ENCODE measurements at places on chromosomes 6 and 20. TPM values are rescaled to one million over a fixed set of nuclear protein-coding genes. Genes with fewer than 3 reads are reported as not detected.

The SAPCD1 gene
- not detected for total RNA-seq

The ADGB gene
- not detected for total RNA-seq

The SLC32A1 gene
- not detected for total RNA-seq

The MUCL3 gene
- total RNA-seq = not detected

The HNF4A gene
- not detected for total RNA-seq

- no peaks in the 10 kb centered on the region for H3K27me3 ChIP-seq
- H3K4me3 ChIP-seq = no peak overlapping the region
- no peak for DNase-seq
- no peaks in the 10 kb centered on the region for H3K36me3 ChIP-seq
- no peak overlapping the region for H3K27ac ChIP-seq
Observed at GRCh38 chr6:20709451-20709850, 175.2 kb downstream of the CDKAL1 start.

- no peaks in the 10 kb centered on the region for H3K27me3 ChIP-seq
- no peak overlapping the region for H3K4me3 ChIP-seq
- DNase-seq = no peak
- no peaks in the 10 kb centered on the region for H3K36me3 ChIP-seq
- no peaks in the 10 kb centered on the region for H3K4me1 ChIP-seq
Observed at GRCh38 chr20:53814060-53814459, 220.4 kb upstream of the ZNF217 start.

- DNase-seq = no peak
- no peak overlapping the region for H3K27ac ChIP-seq
- no peaks in the 10 kb centered on the region for H3K36me3 ChIP-seq
- no peak overlapping the region for H3K4me3 ChIP-seq
- no peaks in the 10 kb centered on the region for H3K27me3 ChIP-seq
- no peaks in the 10 kb centered on the region for H3K4me1 ChIP-seq
Observed at GRCh38 chr20:60977901-60978300, 274.2 kb upstream of the CDH4 start.

DNA sequence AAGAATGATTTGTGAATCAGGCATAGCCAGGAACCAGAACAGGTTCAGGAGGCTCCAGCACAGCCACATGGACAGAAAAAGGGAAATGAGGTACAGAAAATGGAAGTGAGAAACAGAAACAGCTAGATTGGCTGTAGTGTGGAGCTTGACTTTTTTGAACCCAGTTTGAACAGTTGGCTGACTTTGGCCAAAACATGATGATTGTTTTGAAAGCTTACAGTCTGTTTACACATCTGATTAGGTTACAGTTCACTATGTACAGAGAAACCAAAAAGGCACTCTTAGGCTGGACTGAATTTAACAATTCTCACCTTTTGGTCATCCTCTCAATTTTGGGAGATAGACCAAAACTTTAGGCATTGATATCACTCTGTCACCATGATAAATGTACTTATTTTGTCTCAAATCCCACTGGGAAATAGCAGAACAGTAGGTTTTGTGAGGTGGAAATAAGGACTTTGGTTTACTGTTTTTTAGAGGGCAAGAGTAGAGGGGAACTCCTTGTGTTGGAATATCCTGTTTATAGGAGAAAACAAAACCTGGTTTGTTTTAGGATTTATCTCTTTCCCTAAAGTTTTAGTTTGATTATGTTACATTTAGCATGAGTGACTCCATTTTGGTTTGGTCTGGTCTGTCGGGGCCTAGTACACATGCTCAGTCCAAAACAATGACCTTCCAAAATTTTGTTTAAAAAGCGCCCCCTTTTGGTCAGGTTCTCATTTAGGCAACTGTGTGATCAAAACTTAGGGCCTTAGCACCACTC lies 123.1 kb downstream of the OLIG3 start:
- DNase-seq = no peak
- no peak overlapping the region for H3K4me3 ChIP-seq
- no peaks in the 10 kb centered on the region for H3K27me3 ChIP-seq
- no peak overlapping the region for H3K27ac ChIP-seq
- no peaks in the 10 kb centered on the region for H3K36me3 ChIP-seq
- no peaks in the 10 kb centered on the region for H3K4me1 ChIP-seq

DNA sequence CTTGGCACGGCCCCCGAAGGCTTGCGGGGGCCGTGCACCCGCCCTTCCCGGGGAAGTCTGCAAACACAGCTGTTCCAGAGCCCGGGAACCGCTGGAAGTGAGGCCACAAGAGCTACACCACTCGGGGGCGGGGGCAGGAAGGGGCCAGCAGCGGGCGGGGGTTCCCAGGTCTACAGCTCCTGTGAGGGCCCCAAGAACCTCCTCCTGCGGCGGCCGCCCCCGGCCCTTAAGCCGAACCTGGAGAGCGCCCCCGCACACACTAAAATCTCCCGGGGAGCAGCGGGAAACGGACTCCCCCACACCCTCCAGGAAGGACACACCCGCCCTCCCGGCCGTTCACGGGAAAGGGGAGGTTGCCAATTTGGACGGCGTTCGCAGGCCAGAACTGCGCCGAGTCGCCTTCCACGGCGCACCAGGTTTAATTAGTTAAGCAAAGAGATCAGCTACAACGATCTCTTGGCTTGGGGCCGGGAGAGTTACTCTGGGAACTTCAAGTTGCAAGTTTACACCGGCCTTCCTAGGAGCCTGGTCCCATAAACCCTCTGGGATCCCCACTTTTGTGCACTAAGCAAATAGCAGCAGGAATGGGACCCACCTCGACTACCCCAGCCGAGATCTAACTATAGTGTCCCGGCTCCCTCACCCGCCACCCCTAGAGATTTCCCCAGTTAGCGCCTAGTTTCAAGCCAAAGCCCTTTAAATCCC lies 1.7 kb downstream of the JAG1 start:
- no peaks in the 10 kb centered on the region for H3K27me3 ChIP-seq
- H3K4me3 ChIP-seq = peak overlapping the region; percentile 93
- H3K36me3 ChIP-seq = peaks cover 21% of the 10 kb centered on the region
- peaks cover 8% of the 10 kb centered on the region for H3K4me1 ChIP-seq
- peak overlapping the region; percentile 92 for H3K27ac ChIP-seq

- H3K36me3 ChIP-seq = no peaks in the 10 kb centered on the region
- no peaks in the 10 kb centered on the region for H3K27me3 ChIP-seq
- H3K27ac ChIP-seq = no peak overlapping the region
- H3K4me1 ChIP-seq = peaks cover 28% of the 10 kb centered on the region
- no peak for DNase-seq
Observed at GRCh38 chr20:23144856-23145255, 58.7 kb upstream of the CD93 start.

DNA sequence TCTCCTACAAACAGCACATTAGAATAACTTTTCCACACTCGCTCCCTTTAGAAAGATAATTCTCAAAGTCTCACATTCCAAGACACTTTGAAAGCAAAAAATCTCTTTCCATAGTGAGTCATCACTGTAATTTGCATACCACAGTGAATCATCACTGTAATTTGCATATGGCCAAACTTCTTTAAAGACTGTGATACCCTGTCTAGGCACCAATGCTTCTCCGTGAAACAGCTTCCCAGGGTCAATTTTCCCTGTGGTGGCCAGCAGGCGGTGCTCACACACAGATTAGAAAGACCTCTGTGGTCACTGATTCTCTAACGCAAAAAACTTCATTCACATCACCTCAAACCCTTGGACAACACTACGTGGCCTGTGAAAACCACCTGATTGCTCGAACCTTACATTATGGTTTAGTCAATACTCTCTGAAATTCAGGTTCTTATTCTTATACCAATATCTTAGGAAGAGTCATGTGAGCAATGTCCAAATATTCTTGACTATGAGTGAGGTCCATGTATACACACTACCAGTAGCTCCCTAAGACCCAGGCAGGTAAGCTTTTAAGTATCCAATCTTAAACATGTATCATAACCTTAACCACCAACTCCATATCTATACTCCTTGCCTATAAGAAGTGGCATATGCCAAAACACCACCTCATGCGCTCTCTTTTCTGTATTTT lies 78.5 kb upstream of the PHACTR1 start:
- H3K36me3 ChIP-seq = no peaks in the 10 kb centered on the region
- H3K4me3 ChIP-seq = no peak overlapping the region
- H3K4me1 ChIP-seq = no peaks in the 10 kb centered on the region
- H3K27me3 ChIP-seq = no peaks in the 10 kb centered on the region
- no peak overlapping the region for H3K27ac ChIP-seq

DNA sequence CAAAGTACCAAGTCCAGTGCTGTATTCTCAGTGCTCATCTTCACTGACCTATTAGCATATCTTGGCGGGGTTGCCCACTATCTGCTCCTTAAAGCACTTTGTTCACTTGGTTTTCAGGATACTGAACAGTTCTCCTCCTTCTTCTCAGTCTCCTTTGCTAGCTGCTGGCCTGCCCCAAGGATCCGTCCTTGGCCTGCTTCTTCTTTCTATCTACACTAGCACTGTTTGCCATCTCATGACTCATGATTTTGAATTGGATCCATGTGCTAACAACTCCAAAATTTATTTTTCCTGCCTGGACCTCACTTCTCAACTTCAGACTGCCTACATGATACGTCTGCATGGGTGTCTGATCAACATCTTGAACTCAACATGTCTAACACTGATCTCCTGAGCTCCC lies 15.5 kb downstream of the TPD52L1 start:
- DNase-seq = peak; percentile 50
- peaks cover 5% of the 10 kb centered on the region for H3K4me1 ChIP-seq
- H3K27me3 ChIP-seq = no peaks in the 10 kb centered on the region
- no peak overlapping the region for H3K27ac ChIP-seq
- H3K4me3 ChIP-seq = no peak overlapping the region
- H3K36me3 ChIP-seq = no peaks in the 10 kb centered on the region

GRCh38 chr6:39816747-39817146 lies 24.6 kb downstream of the DAAM2 start:
- peak; percentile 55 for DNase-seq
- H3K4me3 ChIP-seq = no peak overlapping the region
- H3K27me3 ChIP-seq = no peaks in the 10 kb centered on the region
- no peak overlapping the region for H3K27ac ChIP-seq

GRCh38 chr6:107667790-107668189 lies 156.3 kb downstream of the SCML4 start:
- peaks cover 24% of the 10 kb centered on the region for H3K4me1 ChIP-seq
- H3K36me3 ChIP-seq = no peaks in the 10 kb centered on the region
- no peak overlapping the region for H3K4me3 ChIP-seq

DNA sequence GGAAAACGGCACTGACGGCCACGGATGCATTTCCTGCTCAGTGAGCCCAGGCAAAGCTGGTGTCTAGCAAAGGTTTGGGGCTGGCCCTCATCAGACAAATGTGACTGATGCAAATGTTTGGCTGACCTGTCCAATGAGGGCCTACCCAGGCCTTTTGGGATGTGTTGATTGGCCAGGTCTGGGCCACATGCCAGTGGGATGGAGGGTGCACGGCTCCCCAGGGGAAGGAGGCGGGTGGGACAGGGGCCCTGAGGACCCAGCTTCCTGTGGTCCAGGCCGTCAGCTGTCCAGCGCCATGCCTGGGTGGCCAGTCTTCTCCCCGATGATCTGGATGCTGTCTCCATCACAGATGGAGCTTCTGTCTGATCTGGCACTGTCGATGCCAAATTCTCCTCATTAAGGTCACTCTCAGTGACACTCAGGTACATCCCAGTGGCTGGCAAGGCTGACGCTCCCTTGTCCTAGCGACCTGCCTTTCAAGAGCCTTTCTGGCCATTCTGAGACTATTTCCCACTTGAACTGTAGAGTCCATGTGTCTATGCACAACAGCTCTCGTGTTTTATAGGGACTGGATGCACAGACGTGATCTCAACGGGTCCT lies 43.0 kb downstream of the NTSR1 start:
- peak overlapping the region; percentile 81 for H3K27ac ChIP-seq
- no peak for DNase-seq
- no peaks in the 10 kb centered on the region for H3K36me3 ChIP-seq
- no peak overlapping the region for H3K4me3 ChIP-seq
- H3K4me1 ChIP-seq = peaks cover 12% of the 10 kb centered on the region
- H3K27me3 ChIP-seq = no peaks in the 10 kb centered on the region

- DNase-seq = no peak
- no peak overlapping the region for H3K4me3 ChIP-seq
- H3K27me3 ChIP-seq = no peaks in the 10 kb centered on the region
- H3K4me1 ChIP-seq = no peaks in the 10 kb centered on the region
- H3K36me3 ChIP-seq = no peaks in the 10 kb centered on the region
- H3K27ac ChIP-seq = no peak overlapping the region
Observed at GRCh38 chr6:128690063-128690462, 169.7 kb upstream of the PTPRK start.

DNA sequence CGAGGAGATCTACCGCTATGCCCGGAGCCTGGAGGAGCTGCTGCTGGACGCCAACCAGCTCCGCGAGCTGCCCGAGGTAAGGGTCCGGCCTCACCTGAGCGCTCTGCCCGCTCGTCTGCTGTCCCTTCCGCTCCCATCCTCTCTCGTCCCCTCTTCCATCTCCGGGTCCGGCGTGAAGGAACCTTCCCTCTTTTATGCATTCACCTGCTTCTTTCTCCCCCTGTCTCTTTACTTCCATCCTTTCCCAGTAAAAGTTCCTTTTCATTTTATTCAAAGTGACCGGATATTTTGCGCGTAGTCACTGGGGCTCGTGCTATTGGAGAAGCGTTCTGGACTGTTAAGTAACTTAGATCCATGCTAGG lies 516 bp downstream of the LRRC1 start:
- H3K27ac ChIP-seq = peak overlapping the region; percentile 45
- no peaks in the 10 kb centered on the region for H3K27me3 ChIP-seq
- no peak for DNase-seq

DNA sequence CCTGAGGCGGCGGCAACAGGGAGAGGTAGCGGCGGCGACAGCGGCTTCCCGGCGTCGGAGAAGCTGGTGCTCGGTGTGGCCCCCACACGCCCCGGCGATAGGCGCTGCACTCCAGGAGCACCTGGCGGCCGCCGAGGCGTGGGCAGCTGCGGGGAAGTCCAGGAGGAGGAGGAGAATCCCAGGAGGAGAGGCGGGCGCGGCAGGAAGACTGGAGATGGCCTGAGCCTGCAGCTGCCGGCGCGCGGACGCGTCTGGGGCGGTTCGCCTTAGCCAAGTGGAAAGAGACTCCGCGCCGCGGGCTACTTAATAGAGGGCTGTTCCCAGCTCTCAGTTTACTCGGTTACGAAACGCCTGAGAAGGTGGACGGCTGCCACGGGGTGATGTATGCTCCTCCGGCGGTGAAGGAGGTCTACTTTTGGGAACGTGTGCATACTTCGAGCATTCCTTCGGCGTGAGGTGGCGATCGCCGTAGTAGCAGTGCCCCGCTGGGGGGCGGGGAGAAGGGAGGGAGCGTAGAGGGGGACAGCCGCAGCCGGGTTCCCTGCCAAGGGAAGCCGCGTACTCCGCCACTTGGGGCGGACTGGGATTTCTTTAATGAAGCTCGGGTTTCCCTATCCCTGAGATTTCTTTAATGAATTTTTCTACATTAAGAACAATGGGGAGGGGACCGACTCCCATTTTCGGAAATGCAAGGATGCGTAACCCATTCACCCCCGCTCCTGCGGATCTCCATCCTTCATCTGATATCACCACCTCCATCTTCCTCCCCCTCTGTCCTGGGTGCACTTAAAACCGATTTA lies at the start of gene COL12A1:
Gene COL12A1 (minus strand): TSS at position 278 of the 800 bp plus-strand sequence. CDS start 3,261 bp downstream, outside the sequence.
- peaks cover 7% of the 10 kb centered on the region for H3K36me3 ChIP-seq
- peak; percentile 100 for DNase-seq
- H3K27me3 ChIP-seq = no peaks in the 10 kb centered on the region
- H3K4me3 ChIP-seq = peak within 1 kb of the TSS; percentile 75
- H3K4me1 ChIP-seq = peaks cover 24% of the 10 kb centered on the region
